ENCODE measurements at places on chromosomes 11 and 22.

- no peak for DNase-seq
Observed at GRCh38 chr11:43988040-43988817, 45.8 kb downstream of the C11orf96 start.

DNA sequence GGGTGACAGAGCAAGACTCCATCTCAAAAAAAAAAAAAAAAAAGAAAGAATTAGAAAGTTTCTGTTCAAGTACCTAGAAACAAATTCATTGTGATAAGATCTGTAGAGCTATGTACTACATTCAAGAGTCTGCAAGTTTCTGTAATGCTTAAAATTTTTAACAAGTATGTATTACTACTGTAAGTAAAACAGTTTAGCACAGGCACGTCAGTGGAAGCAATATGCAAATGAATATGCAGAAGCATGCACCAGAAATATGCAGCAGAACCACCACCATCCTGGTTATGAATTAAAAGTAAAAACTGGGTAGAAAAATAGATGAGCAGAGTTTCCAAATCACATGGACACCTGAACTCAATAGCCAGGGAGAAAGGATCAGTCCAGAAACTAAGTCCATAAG lies 19.3 kb downstream of the SBF2 start:
- no peak for DNase-seq

DNA sequence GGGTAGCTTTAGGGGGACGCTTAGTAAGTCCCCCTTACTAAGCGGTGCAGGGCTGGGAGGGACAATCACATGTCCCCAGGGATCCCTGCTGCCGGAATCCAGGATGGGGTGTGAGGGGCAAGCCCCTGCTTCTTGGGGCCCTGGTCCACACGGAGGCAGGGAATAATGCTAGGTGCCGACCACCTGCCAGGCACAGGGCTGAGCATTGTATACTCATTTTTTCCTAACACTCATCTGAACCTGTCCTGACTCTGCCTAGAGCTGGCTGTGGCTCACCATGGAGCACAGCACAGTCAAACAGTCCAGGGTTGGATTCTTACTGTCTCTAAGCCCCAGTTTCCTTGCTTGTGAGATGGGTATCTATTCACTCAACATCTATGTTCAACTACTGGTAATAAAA lies 1.4 kb upstream of the LTBP3 start:
- no peak for DNase-seq

DNA sequence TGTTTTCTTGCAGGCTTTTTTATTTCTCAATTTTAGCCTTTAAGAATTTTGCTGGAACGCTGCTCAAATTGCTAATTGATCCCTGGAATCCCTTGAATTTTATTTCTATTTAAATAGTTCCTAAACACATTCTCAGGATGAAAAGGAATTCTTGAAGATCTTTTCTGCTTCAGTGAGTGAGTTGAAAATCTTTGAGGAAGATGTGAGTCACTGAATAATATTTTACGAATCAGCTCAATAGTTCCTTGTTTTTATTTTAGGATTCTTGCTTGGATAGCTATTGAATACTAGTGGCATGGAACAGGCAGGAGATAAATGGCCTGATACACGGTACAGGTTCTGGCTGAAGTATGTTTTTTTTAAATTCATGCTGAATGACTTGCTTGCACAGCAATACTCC lies 194.6 kb upstream of the CCDC90B start:
- no peak for DNase-seq

DNA sequence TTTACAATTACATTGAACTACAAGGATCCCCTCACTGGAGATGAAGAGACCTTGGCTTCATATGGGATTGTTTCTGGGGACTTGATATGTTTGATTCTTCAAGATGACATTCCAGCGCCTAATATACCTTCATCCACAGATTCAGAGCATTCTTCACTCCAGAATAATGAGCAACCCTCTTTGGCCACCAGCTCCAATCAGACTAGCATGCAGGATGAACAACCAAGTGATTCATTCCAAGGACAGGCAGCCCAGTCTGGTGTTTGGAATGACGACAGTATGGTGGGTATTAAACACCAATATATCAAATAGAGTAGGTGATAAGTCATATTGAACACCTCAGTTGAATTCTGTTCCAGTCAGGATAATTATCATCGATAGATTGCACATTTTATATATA lies 4.4 kb downstream of the FBXO7 start:
- no peak for DNase-seq

DNA sequence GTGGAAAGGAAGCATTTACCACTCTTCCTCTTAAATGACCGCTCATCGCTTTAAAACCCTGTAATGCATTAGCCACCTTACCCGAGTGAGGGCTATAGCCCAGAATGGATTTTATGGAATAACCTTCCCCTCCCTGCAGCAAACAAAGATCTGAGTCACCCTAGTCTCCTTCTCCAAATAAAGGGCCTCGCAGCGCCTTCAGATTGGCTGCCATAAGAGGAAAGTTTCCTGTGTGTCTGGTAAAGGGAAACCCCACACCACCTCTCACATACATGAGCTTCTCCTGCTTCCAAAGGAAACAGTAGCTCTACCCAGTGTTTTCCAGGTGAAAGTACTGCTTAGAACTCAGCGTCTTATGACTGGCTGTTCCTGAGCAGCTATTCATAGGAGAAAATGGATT lies 47.8 kb downstream of the PPP2R1B start:
- no peak for DNase-seq

GRCh38 chr11:83195143-83195466 lies 1.6 kb downstream of the ANKRD42 start:
- no peak for DNase-seq

- no peak for DNase-seq
Observed at GRCh38 chr11:34825315-34825669, 90.9 kb downstream of the APIP start.

DNA sequence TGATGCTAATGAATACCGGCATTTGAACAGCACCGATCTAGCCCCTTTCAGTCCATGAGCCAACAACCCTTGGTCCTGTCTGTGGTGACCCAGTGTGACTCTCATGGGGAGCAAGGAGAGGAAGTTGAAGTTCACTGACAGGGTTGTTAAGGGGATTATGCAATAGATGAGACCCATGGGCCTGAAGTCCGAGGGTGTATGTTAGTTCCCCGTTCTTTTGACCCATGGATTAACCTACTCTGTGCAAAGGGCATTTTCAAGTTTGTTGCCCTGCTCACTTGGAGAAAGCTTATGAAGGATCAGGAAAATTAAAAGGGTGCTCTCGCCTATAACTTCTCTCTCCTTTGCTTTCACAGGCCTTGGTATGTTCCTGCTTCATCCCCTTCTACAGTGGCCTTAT lies 4.9 kb downstream of the PNPLA3 start:
- no peak for DNase-seq

DNA sequence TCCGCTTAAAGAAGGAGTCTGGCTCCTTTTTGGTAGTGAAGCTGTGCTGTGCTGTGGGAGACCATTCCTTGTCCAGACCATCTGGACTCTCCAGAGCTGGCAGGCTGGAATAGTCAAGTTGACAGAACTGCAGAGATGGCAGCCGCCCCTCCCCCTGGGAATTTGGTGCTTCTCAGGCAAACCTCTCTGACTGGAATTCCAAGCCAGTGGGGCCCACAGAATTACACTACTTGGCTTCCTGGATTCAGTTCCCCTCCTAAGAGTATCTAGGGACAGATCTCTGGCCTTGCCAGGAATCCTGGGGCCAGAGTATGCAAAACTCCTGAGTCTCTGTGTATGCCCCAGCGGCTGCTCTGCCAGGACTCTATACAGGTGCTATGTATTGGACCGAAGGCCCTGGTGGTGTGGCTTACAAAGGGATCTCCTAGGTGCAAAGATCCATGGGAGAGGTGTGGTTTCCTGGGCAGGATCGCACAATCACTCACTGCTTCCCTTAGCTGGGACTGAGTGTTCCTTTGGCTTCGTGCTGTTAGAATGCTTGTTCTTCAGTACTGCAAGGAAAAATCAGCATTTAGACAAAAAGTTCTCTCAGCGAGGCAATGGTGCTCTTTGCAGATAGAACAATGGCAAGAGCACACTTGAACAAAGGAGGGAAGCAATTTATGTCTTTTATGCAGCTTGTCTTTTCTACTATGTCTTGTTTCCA lies 86.8 kb downstream of the PRMT3 start:
- DNase-seq, result no peak

DNA sequence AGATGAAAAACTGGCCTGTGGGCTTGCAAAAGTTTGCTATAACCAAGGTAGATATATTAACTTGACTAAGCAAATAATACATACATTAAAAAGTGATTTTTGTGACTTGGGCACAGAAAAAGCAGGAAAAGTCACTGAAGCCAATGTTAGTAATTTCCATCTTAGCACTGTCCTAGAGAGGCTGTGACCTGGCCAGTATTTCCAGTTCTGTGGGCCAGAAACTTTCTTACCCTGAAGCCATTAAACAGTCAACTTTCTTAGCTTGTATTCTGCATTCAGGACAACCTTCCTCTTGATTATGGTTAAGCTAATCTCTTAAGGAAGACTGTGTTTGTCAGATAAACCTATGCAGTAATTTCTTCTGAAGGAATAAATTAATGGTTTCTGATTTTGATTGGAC lies 22.3 kb upstream of the SLC36A4 start:
- no peak for DNase-seq

GRCh38 chr11:42407341-42407740 lies 904.5 kb upstream of the API5 start:
- DNase-seq, result peak; percentile 68

GRCh38 chr11:792873-793272 lies 3.0 kb upstream of the CEND1 start:
- peak; percentile 65 for DNase-seq

- DNase-seq, result no peak
Observed at GRCh38 chr22:26996154-26996553, 338.8 kb downstream of the MIAT start.

DNA sequence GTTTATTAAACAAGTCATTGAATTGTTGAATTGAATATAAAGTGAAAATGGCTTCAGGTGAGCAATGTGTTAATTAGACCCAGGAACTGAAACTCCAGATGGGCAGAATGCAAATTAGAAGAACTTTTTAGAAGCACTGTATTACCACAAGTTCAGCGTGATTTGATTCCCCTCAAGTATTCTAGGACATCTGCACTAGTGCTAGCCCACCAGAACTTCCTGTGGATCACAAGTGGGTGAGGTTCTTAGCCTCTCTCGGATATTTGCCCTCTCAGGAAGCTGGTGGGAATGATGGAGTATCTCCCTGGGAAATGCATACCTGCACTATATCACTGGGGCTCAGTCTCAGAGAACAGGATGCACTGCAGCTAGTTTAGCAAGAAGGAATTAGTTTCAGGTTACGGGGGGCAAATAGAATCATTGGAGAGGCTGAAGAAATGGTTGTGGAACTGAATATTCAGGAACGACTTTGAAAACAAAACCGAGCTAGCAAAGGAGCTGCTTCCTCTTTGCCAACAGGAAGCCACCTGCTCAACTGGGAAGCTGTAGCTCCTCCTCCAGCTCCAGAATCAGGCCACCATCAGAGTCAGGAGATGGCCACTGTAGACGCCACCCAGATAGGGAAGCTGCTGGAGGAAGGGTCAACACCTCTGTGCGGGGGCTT lies 74.3 kb downstream of the DHCR7 start:
- no peak for DNase-seq

DNA sequence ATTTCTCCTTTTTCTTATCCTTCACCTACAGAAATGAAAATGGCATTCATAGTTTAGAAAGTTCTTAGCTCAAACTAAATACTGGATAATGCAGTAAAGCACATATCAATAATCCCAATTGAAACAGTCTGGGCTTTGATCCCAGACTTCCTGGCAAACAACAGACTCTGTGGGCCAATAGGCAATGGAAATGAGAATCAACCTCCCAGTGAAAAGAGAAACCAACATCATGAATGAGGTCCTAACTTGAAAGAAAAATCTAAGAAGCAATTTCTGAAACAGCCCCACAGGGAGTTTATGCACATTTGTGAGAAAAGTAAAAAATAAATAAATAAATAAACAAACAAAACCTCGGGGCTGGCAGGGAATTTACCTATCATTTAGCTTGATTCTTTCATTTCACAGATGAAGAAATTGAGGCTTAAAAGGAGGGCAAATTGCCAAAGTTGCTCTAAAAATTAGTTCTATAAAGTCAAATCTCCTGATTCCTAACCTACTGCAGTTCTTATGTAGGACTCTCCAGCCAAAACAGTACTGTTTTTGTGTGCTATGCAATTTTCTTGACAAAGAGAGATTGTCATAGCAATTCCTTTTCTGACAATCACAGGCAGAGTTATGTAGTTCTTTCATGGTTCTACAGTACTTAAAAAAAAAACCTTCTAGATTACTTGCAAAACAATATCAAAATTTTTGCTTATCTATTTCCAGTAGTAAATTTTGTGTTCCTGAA lies 265.8 kb downstream of the GRM5 start:
- no peak for DNase-seq

- no peak for DNase-seq
Observed at GRCh38 chr22:31937341-31937740, 7.0 kb upstream of the YWHAH start.

- no peak for DNase-seq
Observed at GRCh38 chr11:129418039-129418438, 42.4 kb downstream of the BARX2 start.

DNA sequence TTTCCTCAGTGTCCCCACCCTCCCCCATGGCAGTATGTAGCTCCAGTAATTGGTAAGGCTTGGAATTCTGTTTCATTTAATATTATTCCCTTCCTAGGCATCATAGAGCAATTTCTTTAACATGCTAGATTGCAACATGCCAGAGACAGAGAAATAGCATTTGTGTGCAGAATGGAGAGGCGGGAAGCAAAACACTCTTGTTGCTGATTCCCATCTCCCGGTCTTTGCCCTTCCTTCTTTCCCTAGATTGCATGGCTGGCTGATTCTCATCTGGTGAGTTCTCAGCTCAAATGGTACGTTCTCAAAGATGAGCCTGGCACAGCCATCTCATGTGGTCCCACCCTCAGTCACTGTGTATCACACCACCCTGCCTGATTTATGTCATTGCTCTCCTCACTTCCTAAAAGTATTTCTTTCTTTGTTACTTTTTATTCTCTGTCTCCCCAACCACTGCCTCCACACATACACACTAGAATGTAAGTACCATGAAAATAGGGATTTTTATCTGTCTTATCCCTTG lies 66.9 kb downstream of the ARFGAP2 start:
- no peak for DNase-seq

DNA sequence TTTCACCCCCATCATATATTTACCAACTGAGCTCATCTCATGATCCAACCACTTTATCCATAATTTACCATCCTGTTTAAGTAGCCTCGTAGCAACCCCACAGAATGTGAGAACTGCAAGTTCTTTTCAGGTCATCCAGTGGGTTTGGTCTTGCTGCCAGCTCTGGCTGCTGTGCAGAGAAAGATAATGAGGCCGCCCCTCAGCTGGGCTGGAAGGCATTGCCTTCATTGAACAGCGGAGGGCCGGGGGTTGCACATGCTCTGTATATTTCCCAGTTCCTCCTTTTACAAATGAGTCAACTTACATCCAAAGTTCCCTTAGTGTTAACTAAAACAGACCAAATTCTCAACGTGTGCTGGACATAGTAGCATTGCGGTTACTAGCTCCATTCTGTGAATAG lies 96.7 kb downstream of the SYN3 start:
- no peak for DNase-seq

DNA sequence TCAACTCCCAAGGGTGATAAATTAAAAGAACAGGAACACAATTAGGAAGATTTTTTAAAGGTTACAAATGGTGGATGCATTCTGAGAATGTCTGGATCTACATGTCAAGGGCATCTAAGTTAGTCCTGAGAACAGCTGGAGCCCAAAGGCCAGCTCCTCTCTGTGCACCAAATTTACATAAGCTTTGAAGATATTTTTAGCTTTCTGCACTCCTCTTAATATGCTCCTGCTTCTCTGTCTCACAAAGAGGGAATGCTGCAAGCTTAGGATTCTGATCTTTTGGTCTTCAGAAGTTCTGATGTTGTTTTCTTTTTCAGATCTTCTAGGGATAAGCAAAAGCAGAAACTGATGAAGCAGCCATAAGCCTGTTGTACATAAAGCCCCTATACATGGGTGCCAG lies 309.8 kb upstream of the NCAM1 start:
- DNase-seq, result no peak

- no peak for DNase-seq
Observed at GRCh38 chr11:20081336-20081735, 78.9 kb downstream of the DBX1 start.

Data from NCI-H510A (cell line).